ENCODE measurements at places on chromosomes 12 and 14.

GRCh38 chr12:30010071-30011052, 226.6 kb upstream of the TMTC1 start:
- DNase-seq, result no peak

DNA sequence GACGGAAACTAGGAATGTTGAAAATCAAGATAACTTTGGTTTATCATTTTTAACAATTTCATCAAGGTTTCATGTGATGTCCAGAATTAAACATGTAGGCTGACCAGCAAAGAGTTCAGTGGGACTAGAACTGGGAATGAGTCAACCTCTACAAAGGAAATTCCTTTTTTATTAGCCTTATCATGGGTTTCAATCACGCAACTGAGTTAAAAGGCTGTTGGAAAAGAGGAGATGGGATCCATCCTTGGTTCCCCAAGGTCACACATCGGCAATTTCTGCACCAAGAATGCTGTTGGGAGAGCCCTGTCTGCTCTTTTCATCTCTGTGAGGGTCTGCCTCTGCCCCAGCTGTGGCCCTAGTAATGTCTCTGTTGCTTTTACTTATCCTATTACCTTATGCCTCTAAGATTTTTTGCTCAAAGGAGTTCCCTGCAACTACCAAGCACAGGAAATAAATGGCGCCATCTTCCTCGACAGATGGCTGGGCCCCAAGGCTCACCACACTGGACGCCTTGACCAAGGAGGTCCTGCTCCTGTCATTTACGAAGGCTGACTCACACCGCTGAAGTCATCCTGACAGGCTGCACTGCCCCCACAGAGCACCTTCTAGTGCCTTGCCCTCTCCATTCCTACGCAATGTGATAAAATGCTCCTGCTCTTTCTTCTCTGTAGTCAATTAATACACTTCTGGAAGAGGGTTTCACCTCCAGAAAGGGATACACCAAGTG, 367.4 kb downstream of the GXYLT1 start:
- no peak for DNase-seq

GRCh38 chr12:10205220-10205807, 7.4 kb upstream of the GABARAPL1 start:
- no peak for DNase-seq

- DNase-seq, result no peak
Measured at GRCh38 chr14:25090716-25091454, 40.9 kb upstream of the STXBP6 start.

DNA sequence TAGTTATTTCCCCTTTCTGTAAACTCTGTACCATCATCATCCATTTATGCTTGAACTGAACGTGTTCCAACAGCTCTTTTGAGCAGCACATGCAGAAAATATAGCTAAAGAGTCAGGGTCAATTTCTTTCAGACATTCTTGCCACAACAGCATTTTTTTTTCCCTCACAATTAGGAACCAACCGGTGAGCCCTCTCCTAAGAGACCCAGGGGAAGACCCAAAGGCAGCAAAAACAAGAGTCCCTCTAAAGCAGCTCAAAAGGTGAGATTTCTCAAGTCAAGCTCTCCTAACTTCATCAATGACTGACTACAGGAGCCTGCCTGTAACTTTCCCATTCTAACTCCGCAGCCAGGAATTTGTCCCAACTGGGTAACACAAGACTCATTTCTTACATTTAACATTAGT, 3.5 kb downstream of the HMGA2 start:
- no peak for DNase-seq

- no peak for DNase-seq
Measured at GRCh38 chr12:19131025-19131444, 1.5 kb downstream of the PLEKHA5 start.

Measured in stimulated activated CD4-positive, alpha-beta T cell treated with anti-CD3 and anti-CD28 coated beads, Interleukin-4, amount 100 ng/mL, for 1 hour (primary cell).